AG04450 (cell line): ENCODE measurements at places on chromosomes 6 and 20.

DNA sequence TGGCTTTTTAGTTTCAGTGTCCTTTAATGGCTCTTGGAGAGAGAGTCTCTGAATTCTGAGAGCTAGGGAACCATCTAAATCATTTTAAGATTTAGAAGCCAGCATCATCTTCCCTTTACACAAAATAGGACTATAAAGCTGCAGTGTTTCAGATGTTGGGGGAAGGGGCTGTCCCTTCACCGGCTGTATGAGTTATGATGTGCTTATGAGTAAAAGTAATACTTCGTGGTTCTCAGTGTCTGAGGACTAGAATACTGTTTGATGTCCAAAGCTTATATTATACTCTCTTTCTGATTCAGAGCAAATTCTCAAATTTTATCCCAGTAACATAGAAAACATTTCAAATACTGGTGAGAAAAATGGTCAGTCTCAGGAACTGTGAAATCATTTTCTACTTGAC is 63.5 kb upstream of the FAM8A1 start:
- no peak for DNase-seq

DNA sequence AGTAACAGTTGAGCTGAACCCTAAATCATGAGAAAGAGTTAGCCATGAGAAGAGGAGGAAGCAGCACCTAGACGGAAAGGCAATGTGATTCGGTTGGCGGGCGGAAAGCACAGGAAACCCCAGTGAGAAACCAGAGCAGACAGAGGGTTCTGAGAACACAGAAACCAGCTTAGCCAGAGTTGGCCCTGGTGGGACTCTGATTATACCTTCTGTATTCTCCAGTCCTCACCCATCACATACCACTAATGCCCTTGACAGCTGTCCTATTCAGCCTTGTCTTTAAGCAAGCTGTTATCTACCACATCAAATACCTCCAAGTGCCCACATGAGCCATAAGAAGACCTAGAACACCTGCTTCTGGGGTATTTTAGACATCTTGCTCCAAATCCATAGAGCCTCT is 58.9 kb upstream of the LRRC1 start:
- no peak for DNase-seq

DNA sequence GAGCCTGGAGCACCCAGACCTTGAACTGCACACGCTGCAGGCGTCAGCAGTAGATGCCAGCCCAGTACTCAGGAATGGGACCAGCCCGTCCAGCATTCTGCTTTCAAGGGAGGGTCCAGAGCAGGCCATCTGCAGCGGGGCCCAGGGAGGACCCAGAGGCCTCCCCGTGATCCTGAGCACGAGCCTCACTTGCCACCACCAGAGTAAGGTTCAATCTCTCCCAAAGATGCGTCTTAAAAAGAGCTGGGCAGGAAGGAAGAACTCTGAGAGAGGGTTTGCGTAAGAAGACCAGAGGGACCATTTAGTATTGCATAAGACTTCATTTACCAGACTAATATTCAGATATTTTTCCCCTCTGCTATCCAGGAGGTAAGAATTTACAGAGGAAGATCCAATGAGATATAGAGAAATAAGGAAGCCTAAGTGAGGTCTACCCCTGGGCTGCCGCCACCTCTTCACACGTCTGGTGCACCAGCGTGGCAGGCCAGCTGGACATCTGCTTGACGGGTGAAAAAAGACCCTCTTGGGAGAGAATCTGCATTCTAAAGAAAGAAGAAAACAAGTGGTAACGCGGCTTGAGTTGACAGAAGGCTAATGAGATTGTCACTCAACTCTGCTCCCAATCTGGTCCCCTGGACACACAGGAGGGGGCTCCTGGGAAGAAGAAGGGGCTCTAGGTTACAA is 107.3 kb downstream of the PRND start:
- DNase-seq = no peak

GRCh38 chr20:49444553-49444990 is 37.9 kb downstream of the KCNB1 start:
- DNase-seq = no peak

- no peak for DNase-seq
These were observed 89.1 kb upstream of the PCSK2 start for GRCh38 chr20:17137692-17138091.

- DNase-seq = no peak
These were observed 54.8 kb downstream of the BTBD3 start for GRCh38 chr20:11972478-11972877.

GRCh38 chr6:140032189-140032588 is 657.7 kb upstream of the CITED2 start:
- DNase-seq = no peak

GRCh38 chr6:112433457-112433856 is 86.3 kb downstream of the RFPL4B start:
- DNase-seq = no peak

DNA sequence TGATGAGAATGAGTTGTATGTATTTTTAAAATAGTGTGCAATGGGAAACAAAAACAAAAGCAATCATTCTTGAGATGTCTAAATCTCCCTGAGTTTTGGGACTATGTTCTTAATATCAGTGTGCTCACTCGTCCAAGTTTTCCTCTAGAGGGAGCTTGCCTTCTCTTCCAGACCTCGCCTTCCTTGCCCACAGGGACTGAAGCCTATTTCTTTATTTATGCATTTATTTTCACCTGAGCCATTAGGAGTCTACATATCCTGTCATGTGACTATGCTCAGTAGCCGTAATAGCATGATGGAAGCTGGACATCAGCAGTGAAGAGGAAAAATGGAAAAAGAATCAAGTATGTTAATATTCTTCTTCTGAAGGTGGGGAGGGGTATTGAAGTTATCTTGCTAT is 131.2 kb downstream of the SH3BGRL2 start:
- DNase-seq = no peak

- DNase-seq = no peak
These were observed 340.1 kb downstream of the ZFAND3 start for GRCh38 chr6:38159596-38159995.
